Suppressor macrophage treated with lipopolysaccharide for 1 hour (primary cell): ENCODE measurements at places on chromosomes 2 and 18.

GRCh38 chr18:6595666-6596065 lies 133.8 kb upstream of the ARHGAP28 start:
- no peak for DNase-seq

GRCh38 chr2:192978395-192978794 lies 783.7 kb upstream of the TMEFF2 start:
- DNase-seq: no peak

- DNase-seq: no peak
Observed at GRCh38 chr2:32058130-32058529, 5.2 kb upstream of the SPAST start.

- no peak for DNase-seq
Observed at GRCh38 chr2:200219309-200220113, 87.0 kb upstream of the SPATS2L start.

GRCh38 chr2:136136931-136137330 lies 19.0 kb upstream of the CXCR4 start:
- DNase-seq: no peak

- no peak for DNase-seq
Observed at GRCh38 chr2:2621855-2622254, 290.8 kb upstream of the MYT1L start.
